ENCODE measurements at places on chromosomes 5 and 9.

GRCh38 chr9:109010746-109011145, 2.6 kb downstream of the CTNNAL1 start:
- DNase-seq = no peak

- no peak for DNase-seq
Measured at GRCh38 chr5:121399879-121400278, 451.8 kb upstream of the FTMT start.

DNA sequence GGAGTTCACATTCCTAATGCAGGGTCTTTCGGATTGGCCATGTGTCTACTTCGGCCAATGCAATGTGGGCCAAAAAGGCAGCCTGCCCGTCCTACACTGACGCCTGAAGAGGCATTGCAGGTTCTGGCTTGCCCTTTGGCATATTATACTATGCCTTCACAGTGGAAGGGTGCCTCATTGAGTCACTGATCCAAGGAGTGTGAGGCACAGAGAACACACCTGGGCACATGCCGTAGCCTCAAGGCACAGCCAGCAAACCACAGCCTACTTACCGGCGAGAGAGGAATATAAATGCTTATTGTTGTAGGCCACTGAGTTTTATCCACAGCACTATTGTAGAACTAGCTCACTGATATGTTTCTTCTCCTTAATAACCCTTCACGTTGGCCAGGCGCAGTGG, 409.6 kb downstream of the GADD45G start:
- no peak for DNase-seq

- no peak for DNase-seq
Measured at GRCh38 chr5:40288800-40289485, 390.8 kb upstream of the PTGER4 start.

DNA sequence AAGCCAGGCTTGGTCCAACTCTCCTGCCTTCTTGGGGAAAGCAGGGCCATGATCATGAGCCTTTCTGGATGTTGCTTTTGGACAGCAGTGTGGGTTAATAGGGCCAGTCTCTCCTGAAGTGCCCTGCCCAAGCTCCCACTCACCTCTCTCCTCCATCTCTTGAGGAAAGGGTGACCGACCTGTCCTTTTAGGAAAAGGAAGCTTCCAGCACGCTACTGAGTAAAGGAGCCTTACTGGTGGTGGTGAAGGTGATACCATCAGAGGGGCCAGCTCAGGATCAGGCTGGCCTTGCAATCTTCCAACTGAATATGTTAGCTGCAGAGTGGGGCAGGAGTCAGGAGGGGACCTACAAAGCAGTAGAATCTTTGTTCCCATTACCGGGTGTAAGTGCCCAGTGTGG, 2.2 kb upstream of the RGS3 start:
- no peak for DNase-seq

- no peak for DNase-seq
Measured at GRCh38 chr9:115191667-115192066, 73.7 kb upstream of the TNC start.

DNA sequence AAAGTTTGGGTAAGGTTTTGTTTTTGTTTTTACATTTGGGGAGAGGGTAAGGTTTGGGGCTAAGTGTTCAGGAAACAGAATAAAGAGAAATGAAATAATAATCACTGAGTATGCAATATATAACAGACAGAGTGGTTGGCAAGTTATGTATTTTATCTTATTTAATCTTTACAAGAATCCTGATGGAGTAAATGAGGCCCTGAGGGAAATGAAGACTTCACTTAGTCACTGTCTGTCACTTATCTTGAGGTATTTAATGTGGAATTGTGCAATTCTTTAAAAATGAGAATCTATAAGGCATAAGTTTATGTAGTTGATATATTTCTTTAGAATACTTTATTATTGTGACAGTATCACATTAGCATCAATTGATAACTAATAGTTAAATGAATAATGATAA, 48.1 kb downstream of the TEK start:
- DNase-seq = no peak

DNA sequence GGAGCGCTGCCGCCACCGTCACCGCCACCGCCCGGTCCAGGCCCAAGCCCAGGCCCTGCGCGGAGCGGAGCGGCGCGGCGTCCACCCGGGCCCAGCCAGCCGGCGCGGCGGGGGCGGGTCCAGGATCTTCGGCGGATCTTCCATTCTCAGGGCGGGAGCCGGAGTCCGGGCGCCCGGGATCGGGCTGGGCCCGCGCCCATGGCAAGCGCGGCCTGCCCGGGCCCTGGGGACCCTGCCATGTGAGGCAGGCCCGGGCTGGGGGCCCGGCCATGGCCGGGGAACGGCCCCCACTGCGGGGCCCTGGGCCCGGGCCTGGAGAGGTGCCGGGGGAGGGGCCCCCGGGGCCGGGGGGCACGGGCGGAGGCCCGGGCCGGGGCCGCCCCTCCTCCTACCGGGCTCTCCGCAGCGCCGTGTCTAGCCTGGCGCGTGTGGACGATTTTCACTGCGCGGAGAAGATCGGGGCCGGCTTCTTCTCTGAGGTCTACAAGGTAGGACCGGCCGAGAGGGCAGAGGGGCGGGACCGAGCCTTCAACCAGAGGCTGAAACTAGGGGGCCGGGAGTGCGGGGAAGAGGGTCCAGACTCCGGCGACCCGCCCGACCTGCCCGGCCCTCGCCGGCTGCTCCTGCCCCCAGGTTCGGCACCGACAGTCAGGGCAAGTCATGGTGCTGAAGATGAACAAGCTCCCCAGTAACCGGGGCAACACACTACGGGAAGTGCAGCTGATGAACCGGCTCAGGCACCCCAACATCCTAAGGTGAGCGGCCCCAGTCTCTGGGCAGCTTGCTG, 482 bp downstream of the TESK1 start:
- no peak for DNase-seq

DNA sequence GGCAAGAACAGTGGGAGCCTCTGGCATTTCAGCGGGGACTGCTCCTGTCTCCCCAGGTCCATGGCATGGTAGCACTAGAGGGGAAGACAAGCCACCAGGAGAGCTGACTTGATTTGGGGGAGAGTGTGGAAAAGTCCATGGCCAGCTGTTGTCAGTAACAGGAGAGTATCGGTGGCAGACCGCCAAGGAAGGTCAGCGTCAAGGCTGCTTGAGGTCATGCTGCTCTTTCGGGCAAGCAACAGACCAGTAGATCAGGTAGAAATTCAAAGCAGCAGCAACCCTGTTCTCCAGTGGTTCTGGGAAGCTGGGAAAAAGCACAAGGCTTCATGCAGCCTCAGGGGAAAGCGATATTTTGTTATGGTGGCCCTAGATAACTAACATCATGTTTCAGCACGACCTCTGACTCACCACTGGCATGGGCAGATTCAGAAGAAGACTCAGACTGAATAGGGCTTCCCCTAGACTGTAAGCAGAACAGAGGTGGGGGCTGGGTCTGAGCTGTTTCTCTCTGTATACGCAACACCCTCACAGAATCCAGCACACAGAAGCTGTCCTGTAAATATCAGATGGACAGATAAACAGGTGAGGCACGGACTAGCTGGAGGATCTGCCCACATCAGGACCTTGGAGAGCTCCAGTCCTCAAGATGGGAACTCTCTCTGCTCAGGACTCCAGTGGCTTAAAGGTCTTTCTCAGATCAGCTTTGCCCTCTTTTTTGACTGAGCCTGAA, 35.2 kb upstream of the PLEKHG4B start:
- DNase-seq = no peak

- no peak for DNase-seq
Measured at GRCh38 chr5:5699062-5699461, 276.6 kb downstream of the ICE1 start.

GRCh38 chr9:132309056-132309455, 45.7 kb downstream of the SETX start:
- no peak for DNase-seq

DNA sequence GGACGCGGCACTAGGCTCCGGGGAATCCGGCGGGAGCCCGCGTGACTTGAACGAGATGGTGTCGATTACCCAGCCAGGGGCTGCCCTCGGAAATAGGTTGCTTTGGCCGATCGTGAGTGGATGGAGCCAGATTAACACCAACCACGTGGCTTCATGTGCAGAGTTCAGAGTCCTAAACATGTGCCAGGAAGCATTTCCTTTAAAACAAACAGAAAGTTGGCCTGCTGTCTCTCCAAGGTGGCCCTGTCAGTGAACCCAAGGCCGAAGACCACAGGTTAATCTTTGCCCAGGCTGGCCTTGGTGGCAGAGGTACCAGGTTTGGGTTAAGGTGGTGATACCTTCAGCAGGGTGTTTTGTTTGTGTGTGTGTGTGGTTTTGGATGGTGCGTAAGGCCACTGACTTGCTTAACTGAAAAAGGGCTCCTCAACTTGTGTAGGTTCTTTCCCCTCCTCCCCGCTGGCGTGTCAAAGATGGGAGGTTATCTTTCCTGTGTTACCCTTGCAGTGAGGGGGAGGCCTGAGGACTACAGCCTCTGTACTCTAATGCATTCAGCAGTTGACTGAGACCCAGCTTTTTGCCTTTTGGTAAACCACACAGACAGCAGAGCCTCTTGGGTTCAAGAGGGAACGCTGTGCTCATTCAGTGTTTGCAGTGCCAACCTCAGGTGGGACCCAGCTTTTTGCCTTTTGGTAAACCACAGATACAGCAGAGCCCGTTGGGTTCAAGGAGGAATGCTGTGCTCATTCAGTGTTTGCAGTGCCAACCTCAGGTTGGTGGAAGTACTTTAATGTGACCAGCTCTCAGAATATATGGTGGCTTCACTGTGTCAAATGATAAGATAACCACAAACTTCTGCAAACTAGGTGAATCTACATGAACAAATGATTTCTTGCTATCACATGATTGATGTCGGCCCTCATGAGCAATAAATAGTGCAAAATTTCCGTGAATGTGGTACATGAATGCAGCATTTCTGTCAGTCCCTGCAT, 1.4 kb downstream of the IQGAP2 start:
- DNase-seq = no peak

GRCh38 chr5:10432059-10433008, 9.3 kb upstream of the ROPN1L start:
- no peak for DNase-seq

DNA sequence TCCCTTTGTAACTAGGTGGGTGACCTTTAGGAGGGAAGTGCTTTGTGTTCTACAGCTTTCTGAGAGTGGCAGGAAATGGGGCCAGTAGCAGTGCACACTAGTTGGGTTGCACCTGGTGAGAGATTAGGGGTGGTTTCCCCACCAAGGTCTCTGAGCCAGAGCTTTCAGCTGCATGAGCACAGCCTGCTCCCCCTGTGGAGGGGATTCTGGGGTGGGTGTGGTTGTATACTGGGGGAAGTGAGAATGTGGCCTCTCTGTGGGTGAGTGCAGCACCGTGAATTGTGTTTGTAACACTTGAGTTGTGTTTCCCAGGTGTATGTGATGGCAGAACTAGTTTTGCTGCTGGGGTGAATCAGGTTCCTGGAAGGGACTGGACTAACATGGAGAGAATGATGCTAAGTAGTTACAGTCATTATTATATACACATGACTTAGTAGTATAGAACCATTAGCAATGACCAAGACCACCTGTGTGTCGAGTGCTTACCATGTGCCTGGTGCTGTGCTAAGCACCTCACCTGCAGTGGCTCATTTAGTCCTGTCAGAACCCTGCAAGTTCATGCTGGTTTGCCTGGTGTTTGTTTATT, 11.8 kb upstream of the CXXC5 start:
- no peak for DNase-seq

GRCh38 chr5:79630444-79630843, 18.2 kb downstream of the TENT2 start:
- no peak for DNase-seq

GRCh38 chr5:132095424-132095972, 21.9 kb downstream of the CSF2 start:
- DNase-seq = no peak

GRCh38 chr9:128835246-128836210, 5.9 kb upstream of the SPOUT1 start:
- DNase-seq = no peak

All from ovary (tissue), 10 donors.